ENCODE measurements at places on chromosomes 6 and 20.

DNA sequence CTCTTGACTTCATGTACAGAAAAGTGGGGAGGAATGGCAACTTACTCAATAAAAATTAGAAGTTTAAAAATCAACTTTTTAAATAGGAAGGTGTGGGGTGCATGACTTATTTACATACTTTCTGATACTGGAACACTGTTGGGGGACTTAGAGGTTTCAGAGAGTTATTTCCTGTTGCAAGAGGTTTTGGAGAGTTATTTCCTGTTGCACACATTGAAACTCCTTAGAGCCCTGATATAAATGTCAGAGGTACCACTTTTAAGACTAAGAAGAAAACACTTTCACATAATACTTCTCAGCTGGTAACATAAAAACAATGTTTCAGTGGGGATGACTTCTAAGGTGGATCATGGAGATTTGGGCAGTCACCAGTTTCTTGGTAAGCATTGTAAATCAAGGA lies 579.9 kb downstream of the MMUT start:
- DNase-seq, result no peak

- no peak for DNase-seq
These were observed 1.9 kb downstream of the DDAH2 start for GRCh38 chr6:31727034-31727716.

DNA sequence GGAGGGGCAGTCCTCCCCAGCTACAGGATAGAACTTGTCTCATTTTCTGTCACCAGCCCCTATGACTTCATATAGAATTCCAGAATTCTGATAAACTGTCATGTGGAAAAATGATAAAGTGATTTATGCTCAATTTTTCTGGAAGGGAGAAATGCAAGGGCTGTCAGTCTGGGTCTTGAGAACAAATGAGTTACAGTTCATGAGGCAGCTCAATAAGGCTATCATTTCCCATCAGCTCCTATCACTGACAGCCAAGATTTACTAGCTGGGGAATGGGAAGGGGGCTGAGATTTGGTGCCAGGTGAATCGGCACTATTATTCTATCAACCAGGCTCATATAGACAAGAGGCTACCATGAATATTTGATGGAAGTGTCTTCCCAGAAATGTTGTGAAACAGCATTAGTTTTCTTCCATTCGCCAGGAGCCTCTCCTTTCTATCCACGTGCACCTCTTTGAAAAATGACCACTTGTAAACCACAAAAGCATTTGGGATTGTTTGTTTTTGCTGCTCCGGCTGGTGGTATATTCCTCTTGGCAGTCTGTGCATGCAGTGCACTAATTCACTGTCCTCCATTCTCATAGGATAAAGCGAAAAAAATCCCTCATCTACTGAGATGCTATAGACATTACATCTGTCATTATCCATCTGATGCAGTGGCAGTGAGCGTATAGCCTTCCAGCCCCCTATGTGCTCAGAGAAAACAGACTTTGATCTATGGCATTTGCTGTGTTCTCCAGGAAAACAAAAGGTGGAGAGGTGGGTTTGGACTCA lies 528.7 kb upstream of the RNF217 start:
- DNase-seq, result no peak

- DNase-seq, result no peak
These were observed 9.2 kb downstream of the VEGFA start for GRCh38 chr6:43778976-43779851.

DNA sequence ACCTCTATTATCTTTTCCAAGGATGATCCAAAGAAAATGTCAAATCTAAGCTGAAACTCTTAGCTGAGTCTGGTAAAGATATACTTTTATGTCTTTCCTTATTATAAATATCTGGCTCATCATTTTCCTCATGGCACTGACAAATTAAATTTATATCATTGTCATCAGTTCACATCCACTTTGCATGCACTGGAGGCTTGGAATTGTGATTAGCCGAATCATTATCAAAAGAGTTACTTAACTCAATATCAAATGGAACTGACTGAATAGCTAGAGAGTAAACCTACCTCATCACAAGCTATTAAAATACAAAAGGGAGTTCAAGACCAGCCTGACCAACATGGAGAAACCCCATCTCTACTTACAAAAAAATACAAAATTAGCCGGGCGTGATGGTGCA lies 713.9 kb upstream of the MARCKS start:
- no peak for DNase-seq

DNA sequence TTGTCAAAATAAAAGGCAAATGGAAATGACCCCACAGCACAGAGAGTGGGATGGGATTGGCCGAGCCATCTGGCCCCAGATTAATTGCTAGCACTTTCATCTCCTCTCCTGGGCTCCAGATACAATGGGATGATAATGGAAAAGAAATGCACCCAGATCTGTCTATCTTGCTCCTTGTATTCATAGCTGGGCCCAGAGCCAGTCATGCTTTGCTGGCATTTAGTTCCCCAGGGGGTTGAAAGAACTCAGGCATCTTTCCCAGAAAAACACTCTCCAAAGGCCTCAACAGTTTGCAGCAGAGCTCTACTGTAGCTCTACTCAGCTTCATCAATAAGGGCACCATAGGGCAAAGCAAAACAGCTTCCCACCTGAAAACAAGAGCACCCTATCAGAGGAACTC lies 116.0 kb upstream of the FOXA2 start:
- DNase-seq, result no peak

- no peak for DNase-seq
These were observed 46.0 kb upstream of the ADGRG6 start for GRCh38 chr6:142255785-142256184.

All from activated effector memory CD4-positive, alpha-beta T cell treated with anti-CD3 and anti-CD28 coated beads, Interleukin-2, amount 50 U/mL, for 16 hours (primary cell).